Glomerular endothelial cell (primary cell): ENCODE measurements at places on chromosomes 5 and 9. TPM values are rescaled to one million over a fixed set of nuclear protein-coding genes. Genes with fewer than 3 reads are reported as not detected.

TMEM267 gene
- 11.4 and 13.8 TPM in 2 replicates for total RNA-seq

DNA sequence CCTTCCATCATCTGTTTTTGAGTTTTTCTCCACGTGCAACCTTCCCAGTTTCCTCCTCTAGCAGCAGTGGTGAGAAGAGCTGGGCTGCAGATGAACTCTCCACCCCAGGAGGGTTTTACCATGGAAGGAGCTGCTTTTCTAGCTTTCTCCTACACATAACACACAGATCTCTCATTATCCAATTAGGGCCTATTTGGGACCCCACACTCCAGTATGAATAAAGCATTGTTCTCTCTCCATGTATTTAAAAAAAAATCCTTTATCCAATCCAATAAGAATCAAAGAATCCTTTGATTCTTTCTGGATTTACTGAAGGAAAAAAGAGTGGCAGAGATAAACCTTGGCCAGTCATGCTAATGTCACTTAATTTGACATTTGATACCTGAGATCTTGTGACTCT is 31.6 kb upstream of the NAA35 start:
- DNase-seq: no peak

GRCh38 chr5:153429761-153430380 is 60.6 kb upstream of the GRIA1 start:
- DNase-seq: no peak

DNA sequence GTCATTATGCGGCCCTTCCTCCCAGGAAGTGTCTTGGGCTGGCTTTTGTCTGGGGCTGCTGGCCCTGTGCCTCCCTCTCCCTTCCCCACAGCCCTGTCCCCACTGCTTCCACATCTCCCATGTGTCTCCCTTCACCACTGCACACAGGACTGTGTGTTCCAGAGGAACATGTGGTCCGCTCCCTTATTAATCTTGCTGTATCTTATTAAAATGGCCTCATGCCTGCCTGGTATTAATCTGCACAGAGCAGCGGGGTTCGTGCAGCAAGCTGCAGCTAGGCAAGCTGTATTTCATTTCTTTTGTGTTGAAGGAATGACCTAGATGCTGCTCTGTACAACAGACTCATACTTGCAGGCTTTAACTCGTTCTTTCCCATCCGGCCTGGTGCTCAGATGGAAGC is 130.5 kb downstream of the SPOCK1 start:
- no peak for DNase-seq

- DNase-seq: no peak
Measured at GRCh38 chr9:96604004-96604319, 15.7 kb downstream of the CDC14B start.

- DNase-seq: no peak
Measured at GRCh38 chr9:75889977-75890471, 449 bp upstream of the PCSK5 start.

DNA sequence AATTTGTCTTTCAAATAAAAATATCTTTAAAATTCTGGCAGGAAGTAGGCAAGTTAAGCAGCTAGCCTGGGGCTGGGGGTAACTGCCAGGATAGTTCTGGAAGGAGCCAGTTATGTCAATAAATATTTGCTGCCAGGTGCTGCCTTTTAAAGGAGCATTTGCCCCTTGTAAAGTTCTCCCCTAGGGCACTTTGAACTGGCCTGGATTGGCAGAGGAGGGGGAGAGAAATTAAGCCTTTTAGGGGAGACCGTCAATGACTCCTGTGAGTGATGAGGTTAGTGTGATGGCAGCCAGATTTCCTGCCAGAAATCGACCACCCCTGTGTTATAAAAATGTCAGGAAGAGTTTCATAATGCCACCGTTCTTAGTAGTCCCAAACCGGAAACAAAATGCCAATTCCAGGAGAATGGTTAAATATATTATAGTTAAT is 89.8 kb upstream of the ELL2 start:
- DNase-seq: no peak

GRCh38 chr5:180074462-180074861 is 2.9 kb upstream of the RNF130 start:
- DNase-seq: no peak

- no peak for DNase-seq
Measured at GRCh38 chr9:32723789-32724325, 59.5 kb upstream of the TMEM215 start.

DNA sequence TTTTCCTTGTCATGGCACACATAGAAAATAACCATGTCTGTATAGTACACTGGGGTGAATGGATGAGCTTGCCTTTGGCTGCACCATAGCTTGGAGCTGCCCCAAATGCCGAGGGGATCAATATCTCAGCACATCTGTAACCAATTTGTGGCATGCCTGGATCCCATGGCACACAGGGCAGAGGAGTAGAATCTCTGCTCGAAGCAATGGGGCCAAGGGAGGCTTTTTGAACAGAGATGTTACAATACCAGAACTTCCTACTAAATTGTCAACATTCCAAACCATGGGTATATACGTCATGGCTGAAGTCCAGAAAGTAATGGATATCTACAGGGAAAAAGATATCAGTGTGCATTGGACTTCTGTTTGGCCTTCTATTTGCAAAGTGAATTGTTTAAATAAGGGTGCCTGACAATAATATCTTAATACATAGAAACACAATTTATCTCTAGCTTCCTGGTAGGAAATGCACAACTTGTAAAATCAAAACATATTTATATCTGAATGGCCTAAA is 39.0 kb downstream of the ESM1 start:
- DNase-seq: no peak

DNA sequence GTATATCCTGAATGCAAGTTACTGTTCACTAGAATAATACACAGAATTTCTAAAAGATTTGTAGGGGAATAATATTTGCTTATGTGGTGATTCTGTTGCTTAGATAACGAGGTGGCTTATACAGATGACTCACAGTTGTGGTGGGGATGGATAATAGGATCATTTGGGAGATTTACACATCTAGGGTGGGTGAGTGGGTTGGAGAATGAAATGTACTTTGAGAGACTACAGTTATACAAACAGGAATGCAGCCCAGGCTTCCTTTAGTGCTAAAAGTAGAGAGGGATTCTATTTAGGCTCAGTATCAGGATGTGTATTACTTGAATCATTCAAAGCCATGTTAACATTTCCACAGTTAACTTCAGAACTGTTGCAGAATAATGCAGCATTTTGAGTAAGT is 1.8 kb downstream of the CTXN3 start:
- no peak for DNase-seq

GRCh38 chr5:134111741-134112647 is 2.5 kb upstream of the TCF7 start:
- DNase-seq: no peak

- no peak for DNase-seq
Measured at GRCh38 chr9:114083666-114084065, 5.6 kb upstream of the AMBP start.

DNA sequence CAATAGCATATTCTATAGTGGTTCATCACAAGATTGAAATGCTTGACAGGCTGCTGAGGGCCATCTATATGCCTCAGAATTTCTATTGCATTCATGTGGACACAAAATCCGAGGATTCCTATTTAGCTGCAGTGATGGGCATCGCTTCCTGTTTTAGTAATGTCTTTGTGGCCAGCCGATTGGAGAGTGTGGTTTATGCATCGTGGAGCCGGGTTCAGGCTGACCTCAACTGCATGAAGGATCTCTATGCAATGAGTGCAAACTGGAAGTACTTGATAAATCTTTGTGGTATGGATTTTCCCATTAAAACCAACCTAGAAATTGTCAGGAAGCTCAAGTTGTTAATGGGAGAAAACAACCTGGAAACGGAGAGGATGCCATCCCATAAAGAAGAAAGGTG is 43.8 kb downstream of the GCNT1 start:
- no peak for DNase-seq

GRCh38 chr9:88308831-88309560 is 79.2 kb upstream of the SPIN1 start:
- DNase-seq: no peak

DNA sequence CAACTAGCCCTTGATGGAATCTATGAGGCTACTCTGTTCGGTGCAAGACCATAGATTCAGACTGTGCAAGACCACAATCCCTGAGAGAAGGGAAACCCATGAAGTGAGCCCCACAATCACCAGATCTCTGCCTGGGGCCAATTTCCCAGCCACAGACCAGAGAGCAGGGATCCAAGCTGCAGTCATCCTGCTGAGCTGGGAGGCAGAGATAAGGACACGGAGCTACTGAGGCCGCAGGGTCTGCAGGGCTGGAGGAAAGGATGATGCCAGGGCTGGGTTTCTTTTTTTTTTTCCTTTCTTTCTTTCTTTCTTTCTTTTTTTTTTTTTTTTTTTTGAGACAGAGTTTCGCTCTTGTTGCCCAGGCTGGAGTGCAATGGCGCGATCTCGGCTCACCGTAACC is 47.7 kb upstream of the FUBP3 start:
- DNase-seq: no peak

DNA sequence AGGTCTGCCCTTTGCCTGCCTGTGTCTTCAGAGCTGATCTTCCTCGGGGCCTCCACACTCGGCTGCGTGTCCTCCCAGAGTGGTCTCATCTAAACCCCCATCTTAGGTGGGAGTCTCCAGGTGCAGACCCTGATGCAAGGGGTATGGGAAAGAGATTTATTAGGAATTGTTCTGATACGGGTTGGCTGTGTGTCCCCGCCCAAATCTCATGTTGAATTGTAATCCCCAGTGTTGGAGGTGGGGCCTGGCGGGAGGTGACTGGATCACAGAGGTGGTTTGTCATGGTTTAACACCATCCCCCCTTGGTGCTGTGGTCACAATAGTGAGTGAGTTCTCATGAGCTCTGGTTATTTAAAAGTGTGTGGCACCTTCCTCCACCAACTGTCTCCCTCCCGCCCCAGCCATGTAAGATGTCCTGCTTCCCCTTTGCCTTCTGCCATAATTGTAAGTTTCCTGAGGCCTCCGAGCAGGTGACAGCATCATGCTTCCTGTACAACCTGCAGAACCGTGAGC is 208.4 kb downstream of the AOPEP start:
- DNase-seq: no peak

- DNase-seq: no peak
Measured at GRCh38 chr5:177540438-177540837, 13.9 kb downstream of the FAM193B start.
